ENCODE measurements at places on chromosomes 5 and 9.

- no peak for DNase-seq
- no peak overlapping the region for H3K27ac ChIP-seq
- H3K27me3 ChIP-seq, result peaks cover 16% of the 10 kb centered on the region
- no peaks in the 10 kb centered on the region for H3K36me3 ChIP-seq
- H3K4me1 ChIP-seq, result peaks cover 2% of the 10 kb centered on the region
Observed at GRCh38 chr5:6949230-6949629, 236.0 kb downstream of the TENT4A start.

DNA sequence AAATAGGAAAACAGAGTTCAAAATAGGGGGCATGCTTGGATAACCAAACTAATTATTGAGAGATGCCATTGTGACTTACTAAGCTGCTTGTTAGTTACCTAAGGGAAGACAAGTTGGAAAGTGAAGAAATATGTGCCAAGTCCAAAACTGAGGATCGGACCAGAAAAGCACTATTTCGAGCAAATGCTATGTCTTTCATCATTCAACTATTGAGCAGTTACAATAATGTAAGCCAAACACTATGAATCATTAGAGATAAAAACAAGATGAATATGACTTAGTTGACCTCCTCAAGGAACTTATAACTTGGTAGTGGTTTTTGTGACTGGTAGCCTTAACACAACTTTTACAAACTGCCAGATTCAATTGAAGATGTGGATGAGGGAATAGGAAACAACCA is 240.6 kb upstream of the MPDZ start:
- H3K36me3 ChIP-seq, result no peaks in the 10 kb centered on the region
- H3K4me3 ChIP-seq, result no peak overlapping the region
- H3K4me1 ChIP-seq, result no peaks in the 10 kb centered on the region
- no peak overlapping the region for H3K27ac ChIP-seq
- no peak for DNase-seq
- H3K27me3 ChIP-seq, result no peaks in the 10 kb centered on the region

- no peak overlapping the region for H3K27ac ChIP-seq
- peaks cover 8% of the 10 kb centered on the region for H3K27me3 ChIP-seq
- peaks cover 7% of the 10 kb centered on the region for H3K4me1 ChIP-seq
- no peaks in the 10 kb centered on the region for H3K36me3 ChIP-seq
Observed at GRCh38 chr9:19030899-19031298, 2.1 kb downstream of the SAXO1 start.

- peak; percentile 90 for DNase-seq
- peak within 1 kb of the TSS; percentile 89 for H3K27ac ChIP-seq
- no peaks in the 10 kb centered on the region for H3K27me3 ChIP-seq
- peaks cover 77% of the 10 kb centered on the region for H3K4me1 ChIP-seq
Observed at GRCh38 chr5:180802325-180803180, at the start of gene MGAT1. Gene MGAT1 (minus strand): TSS chr5:180802806. CDS start chr5:180792971, 9,835 bp downstream.

GRCh38 chr5:180336234-180337020 is 16.7 kb downstream of the GFPT2 start:
- no peak overlapping the region for H3K27ac ChIP-seq
- no peak for DNase-seq
- H3K4me3 ChIP-seq, result no peak overlapping the region
- H3K4me1 ChIP-seq, result no peaks in the 10 kb centered on the region
- no peaks in the 10 kb centered on the region for H3K36me3 ChIP-seq

- H3K27me3 ChIP-seq, result no peaks in the 10 kb centered on the region
- DNase-seq, result no peak
- H3K27ac ChIP-seq, result no peak overlapping the region
- no peaks in the 10 kb centered on the region for H3K36me3 ChIP-seq
Observed at GRCh38 chr5:122921826-122922225, 76.4 kb downstream of the SNX24 start.

- H3K36me3 ChIP-seq, result no peaks in the 10 kb centered on the region
- no peaks in the 10 kb centered on the region for H3K27me3 ChIP-seq
Observed at GRCh38 chr9:9862235-9862810, 750.5 kb downstream of the PTPRD start.

GRCh38 chr5:165495829-165496380 is 1990.5 kb downstream of the MAT2B start:
- no peak for DNase-seq
- H3K27me3 ChIP-seq, result no peaks in the 10 kb centered on the region
- H3K36me3 ChIP-seq, result no peaks in the 10 kb centered on the region
- no peak overlapping the region for H3K27ac ChIP-seq

DNA sequence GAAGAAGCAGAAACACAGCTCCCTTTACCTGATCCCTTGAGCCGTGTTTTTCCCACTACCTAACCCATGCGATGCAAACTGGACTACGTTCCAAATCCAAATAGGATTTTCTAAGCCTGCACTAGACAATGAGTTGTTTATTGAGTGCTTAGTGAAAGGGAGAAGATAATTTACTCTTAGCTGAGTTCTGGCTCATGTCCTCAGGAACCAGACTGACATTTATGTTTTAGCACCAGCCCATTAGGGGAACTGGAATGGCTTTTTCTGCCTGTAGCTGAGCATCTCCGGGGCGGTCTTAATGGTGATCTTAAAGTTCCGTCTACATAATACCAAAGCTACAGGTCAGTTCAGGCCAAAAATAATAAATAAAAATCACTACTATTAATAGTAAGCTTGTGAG is 81.5 kb downstream of the SH3TC2 start:
- H3K36me3 ChIP-seq, result no peaks in the 10 kb centered on the region
- H3K27ac ChIP-seq, result no peak overlapping the region
- no peak overlapping the region for H3K4me3 ChIP-seq
- no peaks in the 10 kb centered on the region for H3K4me1 ChIP-seq

DNA sequence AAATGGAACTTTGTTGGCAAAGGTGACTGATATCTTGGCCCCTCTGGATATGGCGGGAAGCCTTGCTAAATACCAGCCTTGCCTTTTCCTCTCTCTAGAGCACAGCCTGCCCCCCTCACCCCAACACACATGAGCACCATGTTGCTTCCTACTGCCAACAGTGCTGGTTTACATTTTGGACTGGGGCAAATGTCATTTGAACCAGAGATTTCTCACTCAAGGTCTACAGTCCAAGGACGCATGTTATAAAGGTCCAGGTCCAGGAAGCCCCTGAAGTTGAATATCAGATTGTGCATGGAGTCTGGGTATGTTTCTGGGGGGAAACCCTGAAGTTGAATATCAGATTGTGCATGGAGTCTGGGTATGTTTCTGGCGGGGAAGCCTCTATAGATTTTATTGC is 19.9 kb downstream of the NEURL1B start:
- H3K27me3 ChIP-seq, result no peaks in the 10 kb centered on the region
- H3K36me3 ChIP-seq, result no peaks in the 10 kb centered on the region
- no peak overlapping the region for H3K27ac ChIP-seq
- no peak for DNase-seq
- H3K4me1 ChIP-seq, result no peaks in the 10 kb centered on the region

- H3K27ac ChIP-seq, result no peak overlapping the region
- no peaks in the 10 kb centered on the region for H3K36me3 ChIP-seq
- no peaks in the 10 kb centered on the region for H3K27me3 ChIP-seq
- DNase-seq, result no peak
Observed at GRCh38 chr9:5274770-5275169, 29.7 kb downstream of the RLN2 start.

GRCh38 chr5:153863951-153864350 is 174.8 kb downstream of the FAM114A2 start:
- H3K4me1 ChIP-seq, result no peaks in the 10 kb centered on the region
- no peak overlapping the region for H3K4me3 ChIP-seq
- peaks cover 7% of the 10 kb centered on the region for H3K27me3 ChIP-seq
- no peak for DNase-seq
- H3K27ac ChIP-seq, result no peak overlapping the region

DNA sequence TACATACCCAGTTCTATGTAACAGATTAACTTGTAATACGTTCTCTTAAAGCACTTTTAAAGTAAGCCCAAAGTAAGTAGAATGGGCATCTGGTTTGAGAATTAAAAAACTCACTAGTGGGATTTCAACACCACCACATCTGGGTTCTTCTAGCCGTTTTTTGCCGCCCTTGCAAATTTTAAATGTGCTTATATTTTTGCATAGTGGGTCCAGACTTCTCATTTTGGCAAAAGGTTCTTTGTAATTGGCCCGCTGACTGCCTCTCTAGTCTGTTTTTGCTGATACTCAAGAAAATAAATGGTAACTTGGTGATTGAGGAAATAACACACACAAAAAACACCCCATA is 582 bp upstream of the FBXO4 start:
- peak overlapping the region; percentile 85 for H3K4me3 ChIP-seq
- H3K27me3 ChIP-seq, result no peaks in the 10 kb centered on the region
- peaks cover 24% of the 10 kb centered on the region for H3K4me1 ChIP-seq
- peaks cover 8% of the 10 kb centered on the region for H3K36me3 ChIP-seq

DNA sequence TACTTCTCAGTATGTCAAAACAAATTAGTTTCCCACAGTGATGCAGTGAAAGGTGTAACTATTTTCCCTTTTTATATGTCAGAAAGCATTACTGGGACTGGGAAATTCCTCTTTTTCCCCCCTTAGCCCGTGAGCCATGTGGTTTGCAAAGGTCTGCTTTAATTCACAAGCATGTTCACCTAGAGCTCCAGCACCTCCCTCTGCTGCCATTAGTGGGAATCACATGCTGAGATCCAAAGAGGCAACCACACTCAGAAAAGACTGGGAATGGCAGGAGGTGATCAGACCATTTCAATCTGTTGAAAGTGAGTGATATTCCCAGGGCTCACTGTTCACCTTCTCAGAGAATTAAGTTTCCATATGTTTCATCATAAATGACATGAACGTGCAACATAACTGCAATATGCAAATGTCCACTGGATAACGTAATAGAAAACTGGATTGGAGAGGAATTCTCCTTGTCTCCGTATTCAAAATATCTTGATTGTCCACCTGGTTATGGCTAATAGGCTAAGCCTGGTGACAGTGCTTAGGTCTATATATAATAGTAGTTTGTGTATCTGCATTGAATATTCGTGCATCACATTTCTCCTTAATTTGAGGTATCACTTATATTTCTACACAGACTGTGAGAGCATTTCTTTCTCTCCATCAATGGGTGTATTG is 703.5 kb upstream of the WWC1 start:
- H3K4me3 ChIP-seq, result no peak overlapping the region
- no peaks in the 10 kb centered on the region for H3K27me3 ChIP-seq
- H3K36me3 ChIP-seq, result no peaks in the 10 kb centered on the region
- no peak for DNase-seq

GRCh38 chr5:96259151-96259772 is 173.8 kb downstream of the PCSK1 start:
- no peak overlapping the region for H3K27ac ChIP-seq
- H3K36me3 ChIP-seq, result no peaks in the 10 kb centered on the region

DNA sequence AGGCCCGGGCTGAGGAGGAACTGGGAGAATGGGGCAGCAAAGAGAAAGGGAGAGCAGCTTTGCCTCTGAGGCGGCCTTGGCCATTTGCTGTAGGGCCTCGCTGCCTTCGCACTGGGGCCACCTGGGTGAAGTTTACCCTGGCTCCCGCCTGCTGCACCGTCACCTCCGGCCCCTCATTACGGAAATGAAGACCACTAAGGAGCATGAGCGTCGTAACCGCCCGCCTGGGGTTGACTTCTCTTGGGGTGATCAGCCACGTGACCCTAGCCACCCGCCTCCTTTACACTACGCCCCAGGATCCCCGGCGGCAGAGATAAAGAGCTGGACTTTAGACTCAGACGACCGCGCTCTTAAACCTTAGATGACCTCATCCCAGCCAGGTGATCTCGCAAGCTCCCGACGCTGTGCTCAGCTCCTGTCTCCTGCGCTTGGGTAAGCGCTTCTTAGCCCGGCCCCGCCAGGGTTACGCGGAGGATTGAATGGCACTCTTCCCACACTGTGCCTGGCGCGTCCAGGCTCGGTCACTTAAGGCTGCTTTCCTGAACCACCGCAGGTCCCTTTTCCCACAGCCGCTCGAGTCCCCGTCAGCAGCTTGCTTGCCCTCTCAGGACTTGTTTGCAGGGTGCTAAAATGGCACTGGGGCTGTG is 107.9 kb upstream of the LARP1 start:
- H3K4me3 ChIP-seq, result peak overlapping the region; percentile 57
- H3K4me1 ChIP-seq, result peaks cover 15% of the 10 kb centered on the region
- peaks cover 19% of the 10 kb centered on the region for H3K27me3 ChIP-seq
- no peaks in the 10 kb centered on the region for H3K36me3 ChIP-seq
- H3K27ac ChIP-seq, result no peak overlapping the region

DNA sequence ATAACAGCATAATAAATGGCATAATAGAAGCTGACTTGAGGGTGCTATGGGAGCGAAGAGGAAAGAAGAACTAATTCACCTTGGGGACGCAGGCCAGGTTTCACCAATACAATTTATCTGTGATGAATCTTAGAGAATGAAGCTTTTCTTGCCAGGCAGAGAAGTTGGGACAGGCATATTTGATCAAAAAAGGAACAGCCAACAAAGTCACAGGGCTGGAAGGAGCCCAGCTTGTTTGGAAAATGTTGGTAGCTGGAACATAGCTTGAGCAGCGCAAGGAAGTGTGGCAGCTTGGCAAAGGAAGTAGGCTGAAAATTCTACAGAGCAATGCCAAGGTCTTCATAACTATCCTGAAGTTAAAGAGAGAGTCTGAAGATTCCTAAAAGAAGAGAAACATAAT is 181.5 kb upstream of the OR13F1 start:
- no peaks in the 10 kb centered on the region for H3K36me3 ChIP-seq
- DNase-seq, result no peak
- H3K27ac ChIP-seq, result no peak overlapping the region
- no peaks in the 10 kb centered on the region for H3K4me1 ChIP-seq

DNA sequence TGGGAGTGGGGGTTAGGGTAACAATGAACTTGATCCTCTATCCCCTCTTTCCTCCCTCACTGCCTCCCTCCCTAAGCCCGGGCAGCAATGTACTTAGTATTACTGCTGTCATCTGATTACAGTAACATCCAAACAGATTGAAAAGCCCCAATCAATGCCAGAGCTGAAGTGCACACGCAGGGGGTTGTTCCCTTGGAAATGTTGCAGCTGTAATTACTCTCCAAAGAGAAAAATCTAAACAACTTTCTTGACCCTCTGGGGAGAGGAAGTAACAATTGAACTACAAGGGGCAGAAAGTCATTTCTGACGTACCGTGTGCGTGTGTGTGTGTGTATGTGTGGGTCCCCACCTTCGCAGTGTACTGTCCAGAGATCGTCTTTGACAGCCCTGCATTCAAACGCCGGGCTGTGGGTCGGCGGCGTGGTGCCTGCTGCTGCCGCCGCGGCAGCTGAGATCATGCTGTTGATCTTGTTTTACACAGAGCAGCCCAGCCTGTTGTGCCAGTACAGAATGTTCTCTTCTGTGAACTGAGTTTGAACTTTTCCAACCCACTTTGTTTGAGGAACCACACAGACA is 66.0 kb upstream of the KLF9 start:
- H3K27ac ChIP-seq, result no peak overlapping the region
- DNase-seq, result no peak
- H3K36me3 ChIP-seq, result no peaks in the 10 kb centered on the region
- H3K4me1 ChIP-seq, result peaks cover 9% of the 10 kb centered on the region
- no peak overlapping the region for H3K4me3 ChIP-seq

DNA sequence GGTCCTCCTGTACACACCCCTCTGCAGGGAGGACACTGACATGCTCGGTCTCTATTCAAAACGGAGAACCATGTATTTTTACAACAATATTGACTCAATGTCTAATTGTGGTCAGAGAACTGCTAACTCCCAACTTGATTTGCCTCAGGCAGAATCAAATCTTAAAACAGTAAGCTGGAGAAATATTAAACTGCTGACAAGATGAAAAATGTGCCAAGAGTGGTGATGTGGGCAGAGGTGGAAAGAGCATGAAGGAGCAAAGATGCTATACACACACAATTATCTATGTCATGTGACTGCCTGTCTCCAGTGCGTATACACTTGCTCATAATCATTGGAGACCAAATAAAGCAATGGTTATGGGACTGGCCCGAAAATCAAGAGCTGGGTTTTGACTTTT is 556.1 kb upstream of the ZNF608 start:
- H3K27me3 ChIP-seq, result no peaks in the 10 kb centered on the region
- no peaks in the 10 kb centered on the region for H3K36me3 ChIP-seq
- H3K27ac ChIP-seq, result no peak overlapping the region
- no peaks in the 10 kb centered on the region for H3K4me1 ChIP-seq

Measured in activated CD4-positive, alpha-beta T cell treated with anti-CD3 and anti-CD28 coated beads for 36 hours (primary cell).